ENCODE measurements at places on chromosomes 2 and 18.

DNA sequence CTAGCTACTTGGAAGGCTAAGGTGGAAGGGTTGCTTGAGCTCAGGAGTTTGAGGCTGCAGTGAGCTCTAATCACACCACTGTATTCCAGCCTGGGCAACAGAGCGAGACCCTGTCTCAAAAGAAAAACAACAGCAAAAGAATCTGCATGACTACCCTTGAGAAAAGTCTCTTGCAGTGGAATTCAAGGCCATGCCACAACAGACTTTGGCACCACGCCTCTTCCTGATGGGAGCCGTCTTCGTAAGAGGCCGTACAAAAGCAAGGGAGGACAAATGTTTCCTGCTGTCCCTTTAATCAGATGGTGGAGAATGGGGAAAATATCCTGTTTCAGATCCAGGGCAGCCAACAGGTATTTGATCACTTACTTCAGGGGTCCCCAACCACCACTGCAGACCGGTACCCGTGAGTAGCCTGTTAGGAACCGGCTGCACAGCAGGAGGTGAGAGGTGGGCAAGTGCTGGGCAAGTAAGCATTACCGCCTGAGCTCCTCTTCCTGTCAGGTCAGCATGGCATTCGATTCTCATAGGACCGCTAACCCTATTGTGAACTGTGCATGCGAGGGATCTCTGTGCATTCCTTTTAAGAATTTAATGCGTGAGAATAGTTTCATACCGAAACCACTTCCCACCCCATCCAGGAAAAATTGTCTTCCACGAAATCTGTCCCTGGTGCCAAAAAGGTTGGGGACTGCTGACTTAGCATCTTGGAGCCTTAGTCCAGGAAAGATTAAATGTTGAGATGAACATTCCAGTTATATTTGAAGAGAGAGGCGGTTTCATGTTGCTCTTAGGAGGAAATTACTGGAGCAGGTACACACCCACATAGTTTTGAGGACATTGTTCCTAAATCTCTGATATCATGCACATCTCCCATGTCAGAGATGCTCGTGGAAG is 94.4 kb upstream of the XPO1 start:
- DNase-seq, result no peak

- no peak for DNase-seq
Measured at GRCh38 chr2:33118651-33119050, 171.9 kb downstream of the LTBP1 start.

DNA sequence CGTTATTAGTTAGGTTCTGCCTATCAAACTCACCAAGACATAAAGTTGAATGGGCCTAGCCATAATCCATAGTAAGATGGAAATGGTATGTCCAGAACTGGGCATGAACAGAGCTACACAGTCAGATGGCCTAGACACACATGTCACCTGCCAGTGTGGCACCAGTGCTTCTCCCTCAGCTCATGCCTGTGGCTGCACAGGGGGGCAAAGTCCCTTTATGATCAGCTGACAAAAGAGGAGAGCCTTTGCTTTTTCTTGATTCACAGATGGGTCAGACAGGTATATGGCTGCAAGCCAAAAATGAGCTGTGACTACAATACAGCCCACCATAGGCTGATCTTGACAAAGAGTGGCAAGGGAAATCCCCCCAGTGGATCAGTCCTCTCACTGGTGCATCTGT is 28.3 kb upstream of the STARD7 start:
- DNase-seq, result no peak

DNA sequence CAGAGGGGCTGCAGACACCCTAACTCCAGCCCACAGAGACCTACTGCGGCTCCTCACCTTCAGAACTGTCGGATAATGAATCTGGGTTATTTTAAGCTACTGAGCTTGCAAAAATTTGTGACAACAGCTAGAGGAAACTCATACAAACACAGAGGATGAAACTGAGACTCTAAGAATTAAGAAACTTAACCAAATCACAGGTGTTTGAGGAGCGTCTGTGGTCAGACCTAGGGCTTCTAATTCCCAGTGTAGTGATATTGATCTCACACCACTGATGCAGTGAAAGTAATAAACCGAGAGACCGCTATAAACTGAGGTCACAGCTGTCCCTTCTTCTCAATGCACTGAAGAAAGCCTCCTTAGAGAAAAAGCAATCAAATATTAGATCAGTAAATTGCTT is 110.1 kb downstream of the RGPD3 start:
- DNase-seq, result no peak

DNA sequence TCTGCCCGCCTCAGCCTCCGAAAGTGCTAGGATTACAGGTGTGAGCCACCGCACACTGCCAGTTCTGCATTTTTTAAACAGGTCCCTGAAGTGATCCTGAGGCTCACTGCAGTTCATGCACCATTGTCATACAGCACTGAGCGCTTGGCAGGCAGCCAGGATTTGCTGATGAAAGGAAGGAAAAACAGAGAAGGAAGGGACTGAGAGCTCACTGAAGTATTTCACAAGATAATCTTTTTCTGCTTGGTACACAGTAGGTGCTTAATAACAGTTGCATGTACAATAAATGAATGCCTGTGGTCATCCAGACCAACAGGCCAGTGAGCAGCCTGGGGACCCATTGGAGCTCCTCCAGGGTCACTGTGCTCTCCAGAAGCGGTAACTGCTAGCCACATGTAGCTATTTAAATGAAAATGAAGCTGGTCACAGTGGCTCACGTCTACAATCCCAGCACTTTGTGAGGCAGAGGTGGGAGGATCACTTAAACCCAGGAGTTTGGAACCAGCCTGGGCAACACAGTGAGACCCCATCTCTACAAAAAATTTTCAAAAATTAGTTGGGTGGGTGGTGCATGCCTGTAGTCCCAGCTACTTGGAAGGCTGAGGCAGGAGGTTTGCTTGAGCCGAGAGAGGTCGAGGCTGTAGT is 33.1 kb upstream of the SMAD7 start:
- peak; percentile 59 for DNase-seq

DNA sequence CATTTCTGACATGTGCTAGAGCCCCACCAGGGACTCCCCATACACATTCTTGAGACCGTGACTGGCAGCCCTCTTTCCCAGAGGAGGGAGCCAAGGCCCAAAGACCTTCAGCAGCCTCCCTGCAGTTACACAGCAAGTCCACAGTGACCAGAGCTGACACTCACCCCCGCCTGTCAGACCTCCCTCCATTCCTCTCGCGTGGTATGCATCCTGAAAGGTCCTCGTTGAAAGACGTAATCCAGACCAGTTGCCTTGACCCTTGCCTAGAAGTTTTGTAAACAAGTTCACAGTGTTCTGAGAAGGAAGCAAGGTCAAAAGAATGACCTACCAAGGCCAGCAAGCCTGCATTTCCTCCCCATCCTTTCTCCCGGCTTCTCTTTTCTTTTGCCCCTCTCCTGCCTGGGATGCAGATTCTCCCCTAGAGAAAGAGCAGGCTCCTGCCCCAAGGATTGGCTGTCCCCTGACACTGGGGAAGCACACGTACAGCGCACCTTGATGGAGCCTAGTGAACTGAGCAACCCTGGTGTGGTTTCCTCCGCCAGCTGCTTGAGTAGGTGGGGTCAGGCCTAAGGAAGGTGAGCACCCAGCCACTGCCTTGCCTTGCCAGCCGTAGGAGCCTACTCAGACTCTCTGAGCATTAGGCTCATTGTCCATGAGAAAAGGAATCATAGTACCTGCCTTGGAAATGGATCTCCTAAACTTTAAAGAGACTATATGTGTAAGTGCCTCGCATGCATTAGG is 18.3 kb downstream of the TRIB2 start:
- no peak for DNase-seq

Measured in NCI-H82 (cell line).